Fibroblast of skin of right quadriceps (primary cell): ENCODE measurements at places on chromosomes 4 and X.
A peak's percentile ranks its signal among the peaks of the same experiment; 100 is the strongest.

DNA sequence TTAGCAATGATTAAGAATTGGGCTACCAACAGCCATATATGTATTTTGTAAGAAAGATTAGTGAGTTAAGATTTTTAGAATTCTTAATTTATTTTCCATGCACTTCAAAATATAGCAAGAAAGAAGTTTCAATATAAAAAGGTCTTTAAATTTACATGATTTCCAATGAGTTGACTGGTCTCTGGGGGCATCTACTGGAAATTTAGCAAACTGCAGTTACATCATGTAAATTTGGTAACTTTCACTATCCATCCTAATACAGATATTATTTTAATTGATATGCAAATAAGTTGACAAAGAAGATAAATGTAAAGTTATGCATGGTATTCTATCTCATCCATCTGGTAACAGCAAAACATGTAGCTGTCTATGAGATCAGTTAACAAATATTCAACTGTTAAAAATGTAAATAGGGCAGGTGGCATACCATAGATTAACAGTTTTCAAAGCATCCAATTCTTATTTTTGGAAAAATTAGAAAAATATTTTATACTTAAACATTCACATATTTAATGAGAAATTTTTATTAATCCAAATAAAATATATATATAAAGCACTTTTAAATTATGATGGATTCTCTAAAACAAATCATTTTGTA, 29.1 kb downstream of the TTC29 start:
- peak; percentile 41 for DNase-seq

DNA sequence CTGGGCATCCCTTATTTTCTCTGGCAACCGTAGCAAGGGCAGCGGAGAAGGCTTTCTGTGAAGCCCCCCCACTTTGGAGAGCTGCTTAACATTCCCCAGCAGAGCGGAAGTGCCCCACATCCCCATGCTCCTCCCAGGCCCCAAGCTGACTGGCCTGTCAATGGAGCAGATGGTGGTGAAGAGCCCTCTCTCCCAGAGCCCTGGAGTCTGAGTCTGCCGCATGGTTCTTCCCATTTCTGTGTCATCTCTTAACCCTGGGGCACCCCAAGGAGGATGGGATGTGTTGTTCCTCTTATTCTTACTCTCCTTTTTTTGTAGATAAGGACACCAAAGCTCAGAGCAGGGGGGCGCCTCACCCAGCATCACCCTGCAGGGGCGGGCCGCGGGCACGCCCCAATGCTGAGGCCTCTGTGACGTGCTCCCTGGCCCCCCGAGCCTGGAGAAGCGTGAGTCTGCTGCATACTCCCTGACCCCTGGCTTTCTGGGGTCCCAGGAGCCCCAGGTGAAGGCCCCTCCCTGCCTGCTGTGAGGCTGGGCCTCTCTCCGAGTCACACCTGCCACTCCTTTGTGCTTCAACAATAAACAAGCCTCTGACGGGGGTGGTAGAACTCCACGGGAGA, 35.9 kb downstream of the ADRA2C start:
- no peak for DNase-seq

GRCh38 chrX:137426695-137427425, 139.1 kb upstream of the ZIC3 start:
- no peak for DNase-seq

- no peak for DNase-seq
Observed at GRCh38 chr4:2925496-2925895, 37.7 kb downstream of the NOP14 start.

- no peak for DNase-seq
Observed at GRCh38 chrX:15507005-15507404, 6.4 kb downstream of the BMX start.

DNA sequence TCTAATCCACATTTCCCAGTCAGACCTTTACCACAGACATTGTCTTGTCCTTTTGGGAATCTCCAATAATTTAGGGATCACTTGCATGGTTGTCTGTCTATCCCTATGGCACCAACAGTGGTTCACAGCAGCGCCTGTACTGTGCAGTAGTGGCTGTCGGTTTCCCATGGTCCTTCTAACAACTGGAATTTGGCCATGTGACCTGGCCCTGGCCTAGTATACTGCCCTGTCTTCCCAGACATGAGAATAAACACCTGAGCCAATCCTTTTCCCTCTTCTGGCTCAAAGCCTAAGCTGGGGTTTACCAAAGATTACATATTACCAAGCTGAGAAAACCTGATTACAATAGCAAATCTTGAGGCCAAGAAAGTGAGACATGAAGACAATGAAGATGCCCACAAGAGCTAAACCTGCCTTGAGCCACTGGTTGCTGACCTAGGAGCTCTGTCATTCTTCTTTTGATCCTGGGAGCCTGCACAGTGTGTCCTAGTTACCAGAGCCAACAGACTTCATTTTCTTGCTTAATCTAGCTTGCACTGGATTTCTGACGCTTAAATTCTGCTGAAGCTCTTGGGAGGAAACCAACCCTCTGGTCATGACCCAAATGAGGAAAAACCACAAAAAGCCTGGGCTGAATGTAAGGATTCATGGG, 92.1 kb downstream of the SCD5 start:
- DNase-seq: no peak

GRCh38 chrX:8405631-8406030, 59.0 kb upstream of the VCX3B start:
- DNase-seq: no peak

DNA sequence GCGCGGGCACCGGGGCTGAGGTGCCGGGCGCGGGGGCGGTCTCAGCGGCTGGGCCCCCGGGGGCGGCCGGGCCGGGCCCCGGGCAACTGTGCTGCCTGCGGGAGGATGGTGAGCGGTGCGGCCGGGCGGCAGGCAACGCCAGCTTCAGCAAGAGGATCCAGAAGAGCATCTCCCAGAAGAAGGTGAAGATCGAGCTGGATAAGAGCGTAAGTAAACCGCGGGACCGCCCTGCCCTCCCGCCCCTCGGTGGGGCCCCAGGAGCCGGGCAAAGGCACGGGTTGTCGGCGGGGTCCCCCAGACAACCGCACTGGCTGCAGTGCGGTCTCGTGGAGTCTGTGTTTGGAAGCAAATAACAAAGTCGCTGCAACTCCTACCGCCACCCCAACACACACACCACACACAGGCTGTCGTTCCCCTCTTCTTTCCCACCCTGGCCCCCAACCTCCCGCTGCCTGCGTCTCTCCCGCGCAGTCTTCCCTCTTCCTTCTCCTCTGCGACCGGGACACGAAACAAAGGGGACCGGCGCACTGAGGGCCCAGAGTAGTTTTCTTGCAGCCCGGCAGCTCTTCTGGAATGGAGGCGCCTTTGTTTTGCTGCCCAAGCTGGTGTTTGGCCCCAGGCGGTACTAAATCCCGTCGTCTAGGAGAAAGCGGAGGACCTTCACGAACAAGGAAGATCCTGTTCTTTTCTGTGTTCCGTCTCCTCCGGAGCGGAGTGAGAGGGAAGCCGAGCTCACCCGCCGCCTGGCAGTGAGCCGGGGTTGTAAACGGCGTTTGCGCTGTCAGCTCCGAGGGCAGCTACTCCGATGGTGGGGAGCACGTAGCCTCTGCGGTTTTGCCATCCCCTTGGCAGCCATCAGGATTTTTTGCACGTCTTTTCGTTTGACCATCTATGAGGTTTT, 788 bp downstream of the SAP30 start:
- DNase-seq: peak; percentile 71

GRCh38 chr4:152195888-152196287, 340.0 kb downstream of the FBXW7 start:
- DNase-seq: no peak

DNA sequence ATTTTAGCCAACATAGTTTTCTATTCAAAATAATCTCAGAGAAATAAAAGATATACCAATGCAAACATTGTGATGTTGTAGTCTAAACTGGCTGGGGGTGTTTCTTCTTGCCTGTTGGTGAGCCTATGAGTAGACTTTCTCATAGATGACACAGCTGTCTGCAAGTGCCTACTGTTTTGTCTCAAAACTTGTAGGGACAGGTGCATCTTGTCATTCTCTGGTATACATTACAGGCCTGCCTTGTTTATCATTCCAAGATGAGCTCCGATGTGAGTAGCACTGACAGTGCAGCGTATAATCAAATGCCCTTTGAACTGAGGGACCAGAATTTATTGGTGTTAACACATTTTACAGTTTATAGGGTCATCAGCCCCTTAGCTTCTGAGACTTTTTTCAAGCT, 353.8 kb downstream of the PRDM5 start:
- DNase-seq: no peak

- DNase-seq: peak; percentile 26
Observed at GRCh38 chr4:185384930-185385331, 10.8 kb downstream of the LRP2BP start.

DNA sequence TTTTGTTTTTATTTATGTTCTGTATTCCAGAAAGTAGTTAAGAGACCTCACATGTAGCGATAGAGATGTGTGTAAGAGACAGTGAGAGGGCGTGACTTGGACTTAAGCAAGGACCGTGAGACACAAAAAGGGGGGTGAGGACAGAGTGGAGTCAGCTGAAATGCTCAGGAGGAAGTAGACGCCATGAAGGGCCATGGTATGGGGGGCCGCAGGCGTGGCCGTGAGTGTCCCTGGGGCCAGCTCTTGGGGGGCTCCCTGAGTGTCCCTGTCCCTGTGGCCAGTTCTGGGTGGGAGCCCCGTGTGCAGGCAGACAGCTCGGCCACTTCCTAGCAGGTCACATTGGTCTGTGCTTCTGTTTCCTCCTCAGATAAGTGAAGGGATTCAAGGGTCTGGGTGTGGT, 23.0 kb upstream of the MSANTD1 start:
- DNase-seq: no peak

GRCh38 chr4:53508446-53508845, 82.8 kb downstream of the LNX1 start:
- peak; percentile 87 for DNase-seq

DNA sequence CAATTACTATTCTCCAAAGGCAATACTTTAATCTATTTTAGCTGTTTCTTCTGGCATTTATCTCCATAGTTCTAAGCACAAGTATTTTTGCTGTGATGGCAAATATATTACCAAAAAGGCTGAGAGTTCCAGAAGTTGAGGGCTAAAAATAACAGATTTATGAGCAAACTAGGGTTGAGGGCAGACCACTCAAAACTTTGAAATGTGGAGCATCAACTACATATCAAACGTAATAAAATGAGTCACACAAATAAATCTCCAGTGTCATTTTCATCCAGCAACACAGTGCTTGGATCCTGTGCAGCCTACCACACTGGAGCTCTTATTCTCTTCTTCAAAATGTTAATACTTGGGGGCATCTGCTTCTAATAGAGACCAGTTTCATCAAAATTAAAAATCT, 163.9 kb downstream of the HS3ST1 start:
- DNase-seq: peak; percentile 61

DNA sequence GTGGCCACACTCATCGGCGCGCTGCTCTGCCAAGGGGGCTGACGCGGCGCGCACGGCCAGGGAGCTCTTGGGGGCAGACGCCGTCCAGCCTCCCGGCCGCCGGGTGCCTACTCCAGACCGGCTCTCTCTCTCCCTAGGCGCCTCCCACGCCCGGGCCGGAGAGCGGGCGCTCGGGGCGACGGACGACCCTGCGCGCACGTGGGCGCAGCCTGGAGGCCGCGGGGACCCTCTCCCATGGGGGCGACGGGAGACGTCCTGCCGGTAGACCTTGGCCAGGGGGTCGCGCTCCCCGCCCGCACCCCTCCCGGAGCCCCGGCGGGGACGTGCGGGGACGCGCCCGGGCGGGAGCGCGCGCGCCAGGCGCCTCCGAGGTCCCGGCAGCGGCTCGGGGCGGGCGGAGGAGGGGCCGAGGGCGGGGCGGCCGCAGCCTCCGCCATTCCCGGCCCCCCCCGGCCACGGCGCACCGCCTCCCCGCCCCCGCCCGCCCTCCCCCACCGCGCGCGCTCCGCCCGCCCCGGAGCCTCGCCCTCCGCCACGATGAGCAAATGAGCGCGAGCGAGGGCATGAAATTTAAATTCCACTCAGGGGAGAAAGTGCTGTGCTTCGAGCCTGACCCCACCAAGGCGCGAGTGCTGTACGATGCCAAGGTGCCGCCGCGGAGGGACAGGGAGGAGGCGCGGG, at the start of gene MSL3:
TSS of gene MSL3 (plus strand) at position 519 of the 681 bp plus-strand sequence. CDS start at position 546, 27 bp downstream.
- peak; percentile 47 for DNase-seq

- no peak for DNase-seq
Observed at GRCh38 chrX:40165861-40166260, 68.1 kb upstream of the BCOR start.

DNA sequence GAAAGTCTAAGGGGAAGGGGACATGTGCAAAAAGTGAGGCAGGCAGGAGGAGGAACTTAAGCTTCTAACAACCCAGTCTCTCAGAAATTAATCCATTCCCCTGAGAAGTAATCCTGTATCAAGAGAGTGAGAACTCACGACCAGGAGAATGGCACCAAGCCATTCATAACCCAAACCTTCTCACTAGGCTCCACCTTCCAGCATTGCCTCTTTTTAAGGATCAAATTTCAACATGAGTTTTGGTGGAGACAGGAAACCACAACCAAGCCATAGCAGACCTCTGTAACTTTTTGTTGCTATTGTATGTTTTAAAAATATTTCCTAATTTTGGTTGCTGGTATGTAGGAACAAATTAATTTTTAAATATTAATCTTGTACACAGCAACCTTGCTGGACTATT, 32.8 kb downstream of the PASD1 start:
- DNase-seq: no peak

- DNase-seq: peak; percentile 95
Observed at GRCh38 chr4:13640149-13640940, 12.8 kb upstream of the BOD1L1 start.

DNA sequence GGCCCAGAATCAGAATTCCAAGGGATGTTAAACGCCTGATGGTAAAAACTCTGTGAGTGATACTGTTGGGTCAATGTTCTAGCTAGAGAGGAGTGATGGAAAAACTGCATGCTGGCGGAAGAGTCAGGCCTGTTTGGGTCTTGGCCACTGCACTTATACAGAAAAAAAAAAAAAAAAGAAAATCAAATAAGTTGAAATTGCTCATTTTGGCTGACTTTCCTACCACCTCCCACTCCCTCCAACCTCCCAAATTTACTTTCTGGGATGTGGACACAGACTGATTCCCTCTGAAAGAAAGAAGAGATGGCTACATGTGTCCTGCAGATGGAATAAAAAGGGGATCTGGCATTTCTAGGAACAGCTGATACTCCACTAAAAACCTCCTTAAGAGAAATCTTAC, 234.1 kb upstream of the GIMD1 start:
- DNase-seq: no peak

DNA sequence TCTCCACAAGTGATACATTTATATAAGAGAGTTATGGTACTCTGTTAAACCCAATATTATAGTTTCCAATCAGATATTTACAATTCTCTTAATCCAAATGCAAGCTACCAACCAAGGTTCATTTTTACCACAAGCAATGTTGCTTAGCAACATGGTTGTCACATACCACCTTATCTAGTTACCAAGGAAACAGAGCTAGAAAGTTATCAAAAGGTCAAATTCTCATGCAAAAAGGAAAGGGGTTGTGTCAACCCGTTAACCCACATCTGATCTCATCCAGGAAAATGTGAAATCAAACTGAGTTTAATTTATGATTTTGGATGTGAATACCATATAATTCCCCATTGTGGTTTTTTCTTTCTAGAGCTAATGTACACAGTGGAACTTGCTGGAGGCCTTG, 274.1 kb upstream of the MAGEB2 start:
- no peak for DNase-seq

GRCh38 chr4:8439914-8440491, 520 bp downstream of the ACOX3 start:
- DNase-seq: no peak

GRCh38 chr4:19880206-19880605, 371.5 kb upstream of the SLIT2 start:
- no peak for DNase-seq
